ENCODE measurements at places on chromosomes 7 and 10. TPM values are rescaled to one million over a fixed set of nuclear protein-coding genes. Genes with fewer than 3 reads are reported as not detected.

Gene CALCR
- total RNA-seq: not detected

GRCh38 chr10:76024460-76025123 is 593.2 kb downstream of the LRMDA start:
- H3K27ac ChIP-seq: no peak overlapping the region
- no peak overlapping the region for H3K4me3 ChIP-seq
- no peaks in the 10 kb centered on the region for H3K36me3 ChIP-seq
- H3K4me1 ChIP-seq: no peaks in the 10 kb centered on the region

DNA sequence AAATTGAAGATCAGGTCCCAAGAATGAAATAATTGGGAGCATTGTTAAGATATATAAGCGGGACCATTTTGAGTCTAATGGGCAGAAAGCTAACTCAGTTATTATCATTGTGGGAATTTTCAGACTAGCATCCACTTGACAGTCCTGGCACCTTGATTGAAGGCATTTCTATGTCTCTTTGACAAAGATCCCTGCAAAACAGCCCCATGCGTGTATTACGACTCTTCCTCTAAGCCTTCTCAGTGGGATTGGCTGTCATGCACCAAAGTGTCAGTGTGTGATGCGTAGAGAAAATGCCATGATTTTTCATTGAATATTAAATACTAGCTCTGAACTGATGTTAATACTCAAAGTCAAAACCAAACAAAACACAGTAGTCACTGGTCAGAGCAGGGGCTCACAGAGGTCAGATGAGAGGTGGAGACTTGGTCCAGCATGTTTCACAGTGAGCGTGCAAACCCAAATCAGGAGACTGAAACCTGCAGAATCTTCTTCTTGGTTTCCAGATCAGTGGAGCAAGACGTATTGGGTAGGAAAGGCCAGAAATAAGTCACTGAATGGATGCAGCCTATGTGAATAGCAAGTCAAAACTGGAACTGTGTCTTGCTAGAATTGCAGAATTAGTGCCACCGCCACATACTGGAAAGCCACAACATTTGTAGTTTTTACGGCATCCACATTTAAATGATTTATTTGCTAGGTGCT is 303.6 kb upstream of the AKR1E2 start:
- no peaks in the 10 kb centered on the region for H3K36me3 ChIP-seq
- no peak overlapping the region for H3K27ac ChIP-seq
- H3K27me3 ChIP-seq: no peaks in the 10 kb centered on the region
- DNase-seq: no peak
- no peaks in the 10 kb centered on the region for H3K4me1 ChIP-seq

GRCh38 chr10:66822801-66823200 is 103.0 kb upstream of the LRRTM3 start:
- H3K36me3 ChIP-seq: no peaks in the 10 kb centered on the region
- no peaks in the 10 kb centered on the region for H3K4me1 ChIP-seq
- no peak for DNase-seq
- H3K27me3 ChIP-seq: no peaks in the 10 kb centered on the region

DNA sequence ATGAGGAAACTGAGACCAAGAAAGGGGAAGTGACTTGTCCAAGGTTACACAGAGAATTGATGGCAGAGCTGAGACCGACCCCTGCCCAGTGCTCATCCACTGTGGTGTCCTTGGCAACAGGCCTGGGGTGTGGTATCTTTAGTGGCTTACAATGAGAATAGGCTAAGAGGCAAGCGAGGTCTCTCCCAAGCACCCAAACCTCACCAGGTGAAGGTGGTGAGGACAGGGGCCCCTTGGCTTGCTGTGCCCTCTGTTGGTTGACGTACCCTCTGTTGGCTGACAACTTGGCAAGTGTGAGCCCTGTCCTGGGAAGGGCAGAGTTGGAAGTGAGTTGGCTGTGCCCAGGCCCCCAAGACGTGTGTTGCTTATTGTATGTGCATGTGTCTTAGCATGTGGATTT is 166.9 kb downstream of the GRK5 start:
- H3K4me1 ChIP-seq: no peaks in the 10 kb centered on the region
- no peaks in the 10 kb centered on the region for H3K27me3 ChIP-seq
- no peak overlapping the region for H3K27ac ChIP-seq
- no peaks in the 10 kb centered on the region for H3K36me3 ChIP-seq

All from pancreas (tissue), 10 donors.